ENCODE measurements at places on chromosomes 11 and 22.

GRCh38 chr11:8584082-8584481 lies 9.9 kb downstream of the STK33 start:
- DNase-seq, result peak; percentile 57

GRCh38 chr22:29211066-29211465 lies 5.4 kb downstream of the EMID1 start:
- DNase-seq, result no peak

DNA sequence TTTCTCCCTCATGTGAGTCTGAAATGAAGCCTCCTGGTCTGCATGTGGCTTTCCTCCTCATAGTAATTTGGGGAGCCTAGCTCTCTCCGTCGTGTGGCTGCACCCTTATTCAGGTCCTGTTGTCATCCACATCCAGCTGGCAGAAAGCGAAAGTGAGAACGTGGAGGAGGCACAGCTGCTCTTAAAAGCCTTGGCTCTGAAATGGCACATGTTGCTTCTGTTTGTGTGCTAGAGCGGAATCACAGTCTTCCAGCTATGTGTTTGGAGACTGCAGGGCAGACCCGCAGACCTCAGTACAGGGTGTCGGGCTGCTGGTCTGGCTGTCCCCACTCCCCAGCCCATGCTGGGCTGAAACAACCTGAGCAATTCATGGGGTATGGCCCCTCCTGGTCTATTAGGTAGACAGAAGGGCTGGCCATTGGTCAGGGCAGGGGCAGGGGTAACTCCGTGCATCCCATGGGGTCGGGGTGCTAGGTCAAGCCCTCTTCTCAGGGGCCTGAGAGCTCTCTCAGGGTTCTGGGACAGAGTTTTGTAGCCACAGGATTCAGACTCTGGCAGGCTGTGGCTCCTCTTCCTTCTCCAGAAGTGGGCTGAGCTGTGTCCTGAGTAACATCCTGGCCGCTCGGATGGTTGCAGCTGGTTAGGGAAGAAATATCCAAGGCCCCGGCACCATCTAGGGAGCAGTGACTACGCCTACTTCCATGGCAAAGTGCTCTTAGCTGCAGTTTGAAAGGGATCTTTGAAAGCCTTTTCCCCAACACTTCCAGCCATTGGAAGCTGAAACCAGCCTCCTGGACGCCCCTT lies 50.6 kb downstream of the C11orf96 start:
- no peak for DNase-seq

GRCh38 chr11:93340223-93340622 lies 9.7 kb downstream of the DEUP1 start:
- no peak for DNase-seq

DNA sequence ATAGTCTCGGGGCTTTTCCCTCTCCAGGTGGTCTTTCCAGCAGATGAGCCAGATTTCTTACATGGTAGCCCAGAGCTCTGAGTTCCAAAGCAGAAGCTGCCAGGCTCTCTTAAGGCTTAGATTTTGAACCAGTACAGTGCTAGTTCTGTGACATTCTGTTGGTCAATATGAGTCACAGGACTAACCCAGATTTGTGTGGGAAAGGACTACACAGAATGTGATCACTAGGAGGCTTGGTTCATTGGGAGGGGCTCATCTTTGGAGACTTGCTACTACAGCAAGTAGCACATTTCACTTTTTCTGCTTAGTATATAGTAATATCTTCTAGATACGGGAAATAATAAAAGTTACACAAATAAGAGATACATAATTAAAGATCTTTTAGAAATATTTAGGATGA lies 24.1 kb downstream of the RNF214 start:
- DNase-seq, result peak; percentile 19

DNA sequence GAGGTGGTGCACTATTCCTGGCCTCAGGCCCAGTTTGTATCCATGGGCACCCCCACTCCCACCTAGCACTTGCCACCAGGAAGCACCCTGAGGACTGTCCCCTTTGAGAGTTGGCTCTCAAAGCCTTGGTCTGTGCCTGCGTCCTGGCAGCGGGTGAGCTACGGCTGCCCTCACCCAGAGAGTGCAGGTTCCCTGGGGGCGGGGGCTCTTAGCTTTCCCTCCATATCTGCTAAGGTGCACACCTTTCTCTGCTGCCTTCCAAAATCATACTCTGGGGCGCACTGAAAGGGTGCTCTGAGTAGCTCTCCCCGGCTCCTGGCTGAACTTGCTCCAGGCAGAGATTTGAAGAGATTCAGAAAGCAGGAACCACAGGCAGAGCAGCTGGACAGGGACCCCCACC lies 7.1 kb downstream of the KCNQ1 start:
- DNase-seq, result no peak

DNA sequence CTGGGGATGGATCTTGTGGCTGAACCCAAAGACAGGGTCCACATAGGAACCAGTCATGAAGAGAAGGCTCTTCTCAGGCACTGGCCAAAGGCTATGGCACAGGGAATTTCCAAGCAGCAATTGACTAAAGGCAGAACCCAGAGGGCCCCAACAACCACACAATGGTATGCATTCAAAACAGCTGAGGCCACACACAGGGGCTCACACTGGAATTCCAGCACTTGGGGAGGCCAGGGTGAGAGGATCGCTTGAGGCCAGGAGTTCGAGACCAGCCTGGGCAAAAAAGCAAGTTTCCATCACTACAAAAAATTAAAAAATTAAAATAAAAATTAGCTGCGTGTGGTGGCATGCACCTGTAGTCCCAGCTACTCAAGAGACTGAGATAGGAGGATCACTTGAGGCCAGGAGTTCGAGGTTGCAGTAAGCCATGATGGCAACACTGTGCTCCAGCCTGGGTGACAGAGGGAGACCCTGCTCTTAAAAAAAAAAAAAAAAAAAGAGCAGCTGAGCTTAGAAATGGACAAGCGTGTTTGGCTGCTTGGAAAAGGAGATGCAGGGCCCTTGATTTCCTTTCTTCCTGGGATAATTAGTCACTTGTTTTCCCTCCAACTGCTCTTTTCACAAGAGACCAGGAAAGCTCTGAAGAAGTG lies 44.6 kb downstream of the MYH9 start:
- no peak for DNase-seq

- DNase-seq, result peak; percentile 21
Measured at GRCh38 chr11:79054636-79055035, 386.2 kb downstream of the TENM4 start.

DNA sequence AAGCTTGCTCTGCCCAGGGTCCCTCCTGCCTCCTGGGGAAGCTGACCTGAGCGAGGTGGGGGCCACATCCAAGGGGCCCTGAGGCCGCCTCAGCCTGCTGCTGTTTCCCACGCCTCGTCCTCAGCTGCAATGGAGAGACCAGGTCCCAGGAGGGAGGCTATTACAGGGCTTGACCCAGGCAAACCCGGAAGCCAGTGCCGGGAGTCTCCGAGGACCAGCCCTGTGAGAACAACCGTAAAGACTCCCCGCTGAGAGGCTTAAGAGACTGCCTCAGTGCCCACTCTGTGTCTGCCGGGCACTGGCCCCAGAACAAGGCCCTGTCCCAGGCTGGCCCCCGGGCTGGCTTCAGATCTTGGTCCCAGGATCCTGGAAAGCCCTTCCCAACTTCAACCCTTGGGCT lies 124.3 kb upstream of the FGF3 start:
- no peak for DNase-seq

GRCh38 chr22:49925525-49926128 lies 7.2 kb downstream of the CRELD2 start:
- DNase-seq, result no peak

GRCh38 chr11:59761993-59762392 lies 6.8 kb downstream of the STX3 start:
- no peak for DNase-seq

DNA sequence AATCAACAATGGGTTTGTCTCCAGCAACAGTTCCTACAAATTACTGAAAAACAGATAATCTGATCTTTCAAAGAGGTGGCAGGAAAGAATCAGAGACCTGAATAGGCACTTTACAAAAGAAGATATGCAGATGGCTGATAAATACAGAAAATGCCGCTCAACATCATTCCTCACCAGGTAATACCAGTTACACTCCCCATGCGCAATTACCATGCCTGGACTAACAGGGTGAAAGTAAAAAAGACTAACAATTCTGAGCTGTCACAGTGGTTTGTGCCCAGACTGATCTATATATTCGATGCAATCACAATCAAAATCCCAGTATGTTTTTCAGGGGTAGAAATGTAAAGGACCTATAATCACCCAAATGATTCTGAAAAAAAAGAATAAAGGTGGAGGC lies 10.0 kb downstream of the SNX32 start:
- no peak for DNase-seq

- DNase-seq, result no peak
Measured at GRCh38 chr11:112418438-112418837, 157.8 kb upstream of the PLET1 start.

- DNase-seq, result no peak
Measured at GRCh38 chr11:78031629-78032028, 8.6 kb upstream of the KCTD14 start.

- no peak for DNase-seq
Measured at GRCh38 chr22:39270792-39271191, 26.0 kb upstream of the PDGFB start.

- no peak for DNase-seq
Measured at GRCh38 chr22:46175631-46176030, 25.3 kb downstream of the PPARA start.

DNA sequence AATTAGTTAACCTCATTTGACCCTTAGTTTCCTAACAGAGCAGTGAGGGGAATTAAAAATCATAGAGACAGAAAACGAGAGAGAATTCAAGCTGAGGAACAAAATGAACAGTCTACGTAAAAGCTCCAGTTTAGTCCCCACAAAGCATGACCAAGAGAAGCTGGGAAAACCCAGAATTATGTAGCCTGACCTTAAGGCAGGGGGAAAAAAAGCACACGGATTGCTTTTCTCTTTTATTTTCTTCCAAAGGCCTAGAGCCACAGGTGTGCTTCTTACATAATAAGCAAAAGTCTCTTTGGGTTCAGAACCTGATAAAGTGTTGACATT lies 514 bp upstream of the AMBRA1 start:
- no peak for DNase-seq

GRCh38 chr11:73186886-73187285 lies 31.2 kb upstream of the P2RY2 start:
- DNase-seq, result no peak

DNA sequence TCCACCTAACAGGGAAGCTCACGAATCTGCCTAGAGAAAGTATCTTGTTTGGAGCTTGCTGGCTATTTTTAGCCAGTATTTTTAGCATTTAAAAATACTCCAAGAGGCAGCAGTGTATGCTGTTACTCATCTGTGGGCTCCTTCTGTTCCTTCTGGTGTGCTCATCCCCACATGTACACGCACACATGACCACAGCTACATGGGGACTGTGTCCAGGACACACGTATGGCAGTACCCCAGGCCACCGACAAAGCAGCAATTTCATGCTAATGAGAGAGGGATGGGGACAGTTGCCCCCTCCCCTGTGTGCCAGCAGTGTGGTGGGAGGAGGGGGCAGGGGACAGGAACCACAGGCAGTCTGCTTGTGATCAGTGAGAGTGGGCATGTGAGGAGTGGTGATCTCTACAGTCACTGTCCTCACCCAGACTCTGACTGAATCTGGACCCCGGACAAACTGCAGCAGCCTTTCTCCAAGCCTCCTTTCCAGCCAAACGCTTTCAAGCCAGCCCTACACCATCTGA lies 16.4 kb downstream of the USP2 start:
- DNase-seq, result no peak

GRCh38 chr22:34608540-34609115 lies 457.3 kb upstream of the ISX start:
- peak; percentile 37 for DNase-seq

GRCh38 chr11:88188932-88189253 lies 13.7 kb upstream of the RAB38 start:
- DNase-seq, result no peak
